ENCODE measurements at places on chromosomes 2 and 18. TPM values are rescaled to one million over a fixed set of nuclear protein-coding genes. Genes with fewer than 3 reads are reported as not detected.

PFN4 gene
- total RNA-seq: not detected

SMPD4 gene
- 104 TPM for total RNA-seq

DNA sequence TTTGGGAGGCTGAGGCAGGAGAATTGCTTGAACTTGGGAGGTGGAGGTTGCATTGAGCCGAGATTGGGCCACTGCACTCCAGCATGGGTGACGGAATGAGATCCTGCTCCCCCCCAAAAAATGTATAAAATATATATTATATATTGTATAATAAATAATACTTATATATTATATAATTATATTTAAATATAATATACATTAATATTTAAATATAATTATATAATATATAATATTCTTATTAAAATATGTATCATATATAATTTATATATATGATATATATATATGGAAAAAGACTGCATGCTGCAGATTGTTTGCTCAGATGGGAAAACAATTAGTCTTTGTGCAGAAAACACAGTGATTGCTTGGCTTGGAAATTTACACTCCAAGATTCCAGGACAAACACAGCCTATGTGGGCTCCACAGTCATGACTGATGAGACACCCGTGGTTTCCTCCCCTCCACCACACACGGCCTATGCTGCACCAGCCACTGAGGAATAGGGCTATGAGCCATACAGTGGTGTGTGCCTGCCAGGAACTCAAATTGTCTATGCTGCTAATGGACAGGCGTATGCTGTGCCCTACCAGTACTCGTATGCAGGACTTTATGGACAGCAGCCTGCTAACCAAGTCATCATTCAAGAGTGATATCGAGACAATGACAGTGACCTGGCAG is 30.0 kb downstream of the PMAIP1 start:
- no peaks in the 10 kb centered on the region for H3K4me1 ChIP-seq
- H3K36me3 ChIP-seq: no peaks in the 10 kb centered on the region
- no peak for DNase-seq
- H3K27ac ChIP-seq: no peak overlapping the region
- H3K27me3 ChIP-seq: no peaks in the 10 kb centered on the region
- no peak overlapping the region for H3K4me3 ChIP-seq

DNA sequence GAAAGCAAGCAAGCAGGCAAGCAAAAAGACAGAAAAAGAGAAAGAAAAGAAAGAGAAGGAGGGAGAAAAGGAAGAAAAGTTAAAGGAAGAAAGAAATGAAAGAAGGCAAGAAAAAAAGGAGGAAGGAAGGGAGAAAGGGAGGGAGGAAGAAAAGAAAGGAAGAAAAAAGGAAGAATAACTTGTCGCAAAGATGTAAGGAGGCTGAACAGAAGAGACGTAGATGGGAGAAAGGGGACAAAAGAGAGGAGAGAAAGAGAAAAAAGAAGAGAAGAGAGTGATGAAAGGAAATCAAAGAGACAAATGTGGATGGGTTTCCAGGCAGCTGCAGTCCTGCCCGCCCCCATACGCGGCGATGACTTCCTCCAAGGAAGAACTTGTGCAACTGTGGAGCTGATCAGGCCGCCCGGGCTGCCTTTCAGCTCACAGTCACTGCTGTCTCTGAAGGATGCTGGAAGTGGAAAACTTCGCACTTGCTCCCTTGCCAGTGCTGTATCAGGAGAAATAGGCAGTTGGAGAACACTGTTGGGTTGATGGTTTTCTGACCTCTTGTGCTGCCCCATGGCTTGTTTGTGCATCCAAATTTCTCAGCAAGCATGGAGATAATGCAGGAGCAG is 52.9 kb downstream of the TRIB2 start:
- no peak overlapping the region for H3K27ac ChIP-seq
- peaks cover 2% of the 10 kb centered on the region for H3K36me3 ChIP-seq
- peak overlapping the region; percentile 24 for H3K4me3 ChIP-seq

DPP4 gene
- total RNA-seq: 2.8 TPM

GRCh38 chr18:8526332-8526731 is 82.9 kb upstream of the RAB12 start:
- no peak for DNase-seq
- no peak overlapping the region for H3K27ac ChIP-seq
- no peak overlapping the region for H3K4me3 ChIP-seq
- no peaks in the 10 kb centered on the region for H3K27me3 ChIP-seq

DNA sequence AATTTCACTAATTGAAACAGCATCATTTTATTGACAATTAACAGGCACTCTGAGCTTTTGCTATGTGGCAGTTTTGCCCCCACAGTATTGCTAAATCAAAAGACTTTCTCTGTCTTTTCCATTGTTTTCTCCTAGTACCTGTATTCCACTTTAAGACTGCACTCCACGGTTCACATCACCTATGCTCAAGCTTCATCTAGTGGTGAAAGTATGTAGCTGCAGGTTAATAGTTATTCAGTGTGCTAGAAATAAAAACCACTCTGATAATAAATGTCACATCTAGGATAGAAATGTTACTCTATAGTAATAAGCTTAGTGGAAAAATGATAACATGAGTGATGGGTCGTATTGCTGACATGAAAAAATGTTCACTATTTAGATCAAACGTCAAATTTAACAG is 24.6 kb downstream of the ARL6IP6 start:
- H3K27me3 ChIP-seq: no peaks in the 10 kb centered on the region
- DNase-seq: no peak
- H3K4me3 ChIP-seq: no peak overlapping the region
- no peak overlapping the region for H3K27ac ChIP-seq
- H3K36me3 ChIP-seq: peaks cover 30% of the 10 kb centered on the region
- H3K4me1 ChIP-seq: no peaks in the 10 kb centered on the region

DNA sequence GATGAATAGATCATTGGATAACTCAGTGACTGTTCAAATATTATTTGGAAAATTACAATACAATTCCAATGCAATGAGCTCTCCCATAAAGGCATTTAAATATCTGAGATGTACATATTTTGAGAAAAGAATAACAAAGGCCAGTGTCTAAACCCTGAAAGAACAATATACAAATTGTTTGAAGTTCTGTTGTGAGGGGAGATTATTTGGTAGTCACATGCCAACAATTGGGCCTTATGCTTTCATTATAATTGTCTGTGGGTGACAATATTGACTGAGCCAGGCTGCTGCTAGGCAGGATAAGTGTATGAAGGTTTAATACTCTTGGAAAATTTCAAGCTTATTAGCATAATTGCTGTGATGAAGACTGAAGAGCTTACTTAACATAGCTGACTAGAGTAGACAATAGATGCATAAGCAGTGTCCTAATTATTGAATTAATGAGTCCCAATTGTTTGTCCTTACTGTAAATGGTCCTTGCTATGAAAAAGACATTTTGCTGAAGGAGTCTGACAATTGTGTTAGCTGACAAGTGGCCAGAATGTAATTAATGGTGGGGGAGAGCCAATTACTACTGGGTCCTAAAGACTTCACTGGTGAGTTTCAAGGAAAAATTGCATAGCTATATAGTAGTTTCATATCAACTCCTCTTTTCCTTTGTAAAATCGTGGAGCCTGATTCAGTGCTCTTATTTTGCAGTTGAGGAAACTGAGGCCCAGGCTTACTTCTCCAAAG is 5.0 kb upstream of the SMAD2 start:
- H3K36me3 ChIP-seq: no peaks in the 10 kb centered on the region
- peaks cover 9% of the 10 kb centered on the region for H3K4me1 ChIP-seq
- no peak overlapping the region for H3K4me3 ChIP-seq
- DNase-seq: no peak

GRCh38 chr2:126736133-126736874 is 80.3 kb downstream of the GYPC start:
- DNase-seq: no peak
- H3K27me3 ChIP-seq: no peaks in the 10 kb centered on the region
- H3K4me1 ChIP-seq: no peaks in the 10 kb centered on the region
- no peaks in the 10 kb centered on the region for H3K36me3 ChIP-seq
- no peak overlapping the region for H3K4me3 ChIP-seq
- H3K27ac ChIP-seq: no peak overlapping the region

DNA sequence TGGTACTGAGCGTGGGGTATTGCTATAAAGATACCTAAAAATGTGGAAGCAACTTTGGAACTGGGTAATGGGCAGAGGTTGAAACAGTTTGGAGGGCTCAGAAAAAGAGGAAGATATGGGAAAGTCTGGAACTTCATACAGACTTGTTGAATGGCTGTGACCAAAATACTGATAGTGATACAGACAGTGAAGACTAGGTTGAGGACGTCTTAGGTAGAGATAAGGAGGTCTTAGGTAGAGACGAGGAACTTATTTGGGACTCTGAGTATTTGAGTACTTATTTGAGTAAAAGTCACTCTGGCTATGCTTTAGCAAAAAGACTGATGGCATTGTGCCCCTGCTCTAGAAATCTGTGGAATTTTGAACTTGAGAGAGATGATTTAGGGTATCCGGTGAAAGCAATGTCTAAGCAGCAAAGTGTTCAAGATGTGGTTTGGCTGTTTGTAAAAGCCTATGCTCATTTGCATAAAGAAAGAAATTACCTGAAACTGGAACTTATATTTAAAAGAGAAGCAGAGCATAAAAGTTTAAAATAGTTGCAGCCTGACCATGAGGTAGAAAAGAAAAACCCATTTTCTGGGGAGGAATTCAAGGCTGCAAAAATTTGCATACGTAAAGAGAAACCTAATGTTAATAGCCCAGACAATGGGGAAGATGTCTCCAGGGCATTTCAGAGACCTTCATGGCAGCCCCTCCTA is 219.6 kb downstream of the PDE1A start:
- H3K36me3 ChIP-seq: no peaks in the 10 kb centered on the region
- H3K27me3 ChIP-seq: no peaks in the 10 kb centered on the region
- no peak for DNase-seq
- no peak overlapping the region for H3K4me3 ChIP-seq
- H3K27ac ChIP-seq: no peak overlapping the region

GRCh38 chr18:37408676-37409265 is 156.8 kb downstream of the CELF4 start:
- no peak for DNase-seq
- no peaks in the 10 kb centered on the region for H3K4me1 ChIP-seq
- H3K27me3 ChIP-seq: no peaks in the 10 kb centered on the region
- H3K27ac ChIP-seq: no peak overlapping the region
- no peak overlapping the region for H3K4me3 ChIP-seq
- H3K36me3 ChIP-seq: no peaks in the 10 kb centered on the region

DNA sequence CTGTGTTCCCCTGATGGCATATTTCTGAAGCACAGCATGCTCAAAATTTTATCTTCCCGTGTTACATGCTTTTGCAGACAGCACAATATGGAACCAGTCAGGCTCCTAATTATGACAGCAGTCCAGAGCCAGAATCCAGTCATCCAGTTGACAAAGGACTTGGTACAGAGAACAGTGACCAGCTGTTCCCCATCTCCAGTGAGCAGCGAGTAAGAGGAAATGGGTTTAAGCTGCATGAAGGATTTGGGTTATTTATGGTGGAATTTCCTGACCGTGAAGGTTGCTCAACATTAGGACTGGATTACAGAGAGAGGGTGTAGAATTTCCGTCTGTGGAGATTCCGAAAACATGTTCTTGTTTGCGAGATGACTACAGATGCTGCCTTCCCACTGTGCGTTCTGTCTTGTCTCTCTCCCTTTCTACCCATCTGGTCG is 24.4 kb downstream of the SGPP2 start:
- no peak overlapping the region for H3K4me3 ChIP-seq
- H3K36me3 ChIP-seq: no peaks in the 10 kb centered on the region
- DNase-seq: no peak
- no peak overlapping the region for H3K27ac ChIP-seq

LIPG gene
- 6.1 TPM for total RNA-seq

GRCh38 chr2:134368009-134368817 is 114.3 kb downstream of the MGAT5 start:
- no peaks in the 10 kb centered on the region for H3K4me1 ChIP-seq
- H3K27me3 ChIP-seq: no peaks in the 10 kb centered on the region
- H3K4me3 ChIP-seq: no peak overlapping the region
- H3K27ac ChIP-seq: no peak overlapping the region

DNA sequence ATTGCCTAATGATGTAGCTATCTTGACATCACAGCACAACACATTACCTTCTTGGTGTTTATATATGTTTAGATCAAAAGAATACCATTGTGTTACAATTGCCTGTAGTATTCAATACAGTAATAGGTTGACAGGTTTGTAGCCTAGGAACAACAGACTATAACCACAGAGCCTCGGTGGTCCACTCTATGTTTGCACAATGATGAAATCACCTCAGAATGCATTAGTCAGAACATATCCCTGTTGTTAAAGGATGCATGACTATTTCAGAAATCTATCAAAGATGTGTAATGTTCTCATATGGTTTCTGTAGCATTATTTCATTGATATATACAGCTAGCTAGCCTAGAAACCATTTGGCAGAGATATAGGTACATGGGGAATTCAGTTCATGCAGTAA is 8.9 kb downstream of the METTL5 start:
- no peaks in the 10 kb centered on the region for H3K27me3 ChIP-seq
- H3K4me1 ChIP-seq: no peaks in the 10 kb centered on the region
- peaks cover 81% of the 10 kb centered on the region for H3K36me3 ChIP-seq
- no peak for DNase-seq

C1QL2 gene
- total RNA-seq: 0.81 TPM

GRCh38 chr18:70456376-70456775 is 167.5 kb downstream of the SOCS6 start:
- H3K27me3 ChIP-seq: no peaks in the 10 kb centered on the region
- no peak for DNase-seq
- H3K36me3 ChIP-seq: no peaks in the 10 kb centered on the region

SERPINB12 gene
- not detected for total RNA-seq

DNA sequence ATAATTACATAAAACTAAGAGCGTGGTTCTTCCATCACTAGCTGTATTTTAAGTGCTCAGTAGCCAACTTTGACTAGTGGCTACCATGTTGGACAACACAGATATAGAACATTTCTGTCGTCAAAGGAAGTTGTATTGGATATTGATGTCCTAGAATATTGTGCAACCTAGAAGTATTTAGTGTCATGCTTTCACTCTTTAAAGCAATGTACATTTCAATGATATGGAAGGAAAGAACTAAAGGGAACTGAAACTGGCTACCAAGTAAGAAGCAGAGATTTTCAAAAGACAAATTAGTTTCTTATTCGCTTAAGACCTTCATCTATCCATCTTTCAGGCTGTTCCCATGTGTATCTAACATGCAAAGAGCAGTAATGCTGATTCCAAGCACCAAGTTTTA is 85.4 kb upstream of the EML6 start:
- H3K4me1 ChIP-seq: no peaks in the 10 kb centered on the region
- peaks cover 32% of the 10 kb centered on the region for H3K36me3 ChIP-seq
- H3K4me3 ChIP-seq: no peak overlapping the region
- H3K27me3 ChIP-seq: no peaks in the 10 kb centered on the region

DNA sequence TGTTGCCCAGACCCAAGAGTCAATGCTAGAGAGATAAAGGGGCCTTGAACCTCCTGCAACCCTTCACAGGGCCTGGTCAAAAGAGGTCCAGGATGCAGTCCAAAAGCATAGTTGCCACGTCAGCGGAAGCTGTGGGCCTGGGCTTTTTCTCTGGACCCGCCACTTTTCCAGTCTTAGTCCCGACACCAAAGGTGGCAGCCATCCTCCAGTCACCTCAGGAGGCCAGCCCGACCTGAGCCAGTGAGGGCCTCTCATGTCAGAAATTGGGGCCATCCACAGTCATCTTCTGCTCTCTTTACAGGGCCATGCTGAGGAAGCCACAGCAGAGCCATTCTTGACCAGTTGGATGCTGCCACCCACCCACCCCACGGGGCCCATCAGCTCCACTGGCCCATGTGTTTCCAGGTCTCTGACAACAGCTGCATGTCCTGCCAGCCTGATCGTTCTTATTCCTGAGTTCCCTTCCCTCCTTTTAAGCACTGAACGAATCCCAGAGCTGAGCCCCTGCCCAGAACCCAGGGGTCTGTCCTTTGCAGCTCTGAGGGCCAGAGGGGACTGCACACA is 34.1 kb upstream of the KLHL29 start:
- no peak for DNase-seq
- H3K27me3 ChIP-seq: no peaks in the 10 kb centered on the region
- no peak overlapping the region for H3K27ac ChIP-seq
- no peaks in the 10 kb centered on the region for H3K36me3 ChIP-seq

- H3K27me3 ChIP-seq: no peaks in the 10 kb centered on the region
- H3K27ac ChIP-seq: no peak overlapping the region
- no peak for DNase-seq
- no peaks in the 10 kb centered on the region for H3K36me3 ChIP-seq
These were observed 202.2 kb downstream of the TRIB2 start for GRCh38 chr2:12918835-12919445.

Measured in H9 (cell line).